ENCODE measurements at places on chromosomes 1 and 21.

- peak; percentile 44 for DNase-seq
Observed at GRCh38 chr1:111603979-111604378, 15.6 kb upstream of the RAP1A start.

- no peak for DNase-seq
Observed at GRCh38 chr1:14658642-14659041, 60.2 kb downstream of the KAZN start.

DNA sequence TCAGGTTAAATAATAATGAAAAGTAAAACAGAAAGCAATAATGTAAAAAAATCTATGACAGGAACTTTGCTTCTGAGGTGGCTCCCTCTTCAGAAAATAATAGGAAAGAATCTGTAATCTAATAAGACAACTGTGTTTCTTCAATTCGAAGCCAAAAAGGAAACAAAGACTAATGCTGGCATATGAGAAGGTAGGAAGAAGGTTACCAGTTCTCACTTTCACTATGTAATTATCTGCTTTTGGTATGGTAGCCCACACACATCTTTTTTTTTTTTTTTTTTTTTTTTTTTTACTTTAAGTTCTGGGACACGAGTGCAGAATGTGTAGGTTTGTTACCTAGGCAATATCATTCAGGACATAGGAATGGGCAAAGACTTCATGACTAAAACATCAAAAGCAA lies 47.1 kb downstream of the COP1 start:
- DNase-seq, result no peak

GRCh38 chr21:25676451-25676850 lies 37.4 kb downstream of the JAM2 start:
- no peak for DNase-seq

DNA sequence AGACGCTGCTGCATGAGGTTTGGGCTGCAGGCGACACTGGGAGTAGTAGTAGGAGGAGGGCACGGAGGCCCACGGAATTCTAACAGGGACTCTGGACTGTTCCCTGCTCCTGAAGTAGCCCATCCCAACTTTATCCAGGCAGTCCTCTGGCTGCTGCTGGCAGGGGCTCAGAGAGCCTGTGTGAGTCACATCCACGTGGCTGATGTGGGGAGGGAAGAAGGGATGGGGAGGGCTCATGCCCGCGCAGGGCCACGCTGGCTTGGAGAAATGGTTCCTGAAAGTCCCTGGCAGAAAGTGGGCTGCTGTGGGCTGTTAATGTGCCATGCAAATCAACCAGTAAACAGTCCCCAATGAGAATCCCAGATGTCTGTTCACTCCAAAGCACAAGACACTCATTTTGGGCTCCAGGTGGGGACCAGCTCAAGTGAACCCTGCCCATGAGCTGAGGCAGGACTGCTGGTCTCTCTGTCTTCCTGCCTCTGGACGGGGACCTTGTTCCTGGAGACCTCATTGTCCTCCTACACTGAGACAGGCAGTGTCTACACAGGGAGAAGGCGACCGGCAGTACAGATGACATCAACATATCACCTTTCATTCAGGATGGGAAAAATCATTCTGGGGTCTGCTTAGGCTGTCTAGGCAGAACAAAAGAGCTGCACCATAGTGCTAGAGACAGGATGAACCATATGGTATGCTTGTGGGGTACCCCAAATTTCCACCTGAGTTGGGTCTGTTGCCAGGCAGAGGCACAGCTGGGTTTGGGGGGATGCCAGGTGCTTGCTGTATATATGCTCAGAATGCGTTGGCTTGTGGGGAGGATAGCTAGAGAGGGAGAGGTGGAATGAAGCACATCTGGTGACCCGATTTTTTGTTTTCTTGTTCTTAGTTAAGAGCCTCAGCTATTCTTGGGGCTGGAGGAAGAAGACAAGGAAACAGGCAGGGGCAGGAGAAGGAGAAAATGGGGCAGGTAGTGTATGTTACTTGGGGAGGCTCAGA lies 57.9 kb upstream of the FMOD start:
- no peak for DNase-seq

- DNase-seq, result no peak
Observed at GRCh38 chr1:217910791-217911320, 279.7 kb downstream of the SPATA17 start.

DNA sequence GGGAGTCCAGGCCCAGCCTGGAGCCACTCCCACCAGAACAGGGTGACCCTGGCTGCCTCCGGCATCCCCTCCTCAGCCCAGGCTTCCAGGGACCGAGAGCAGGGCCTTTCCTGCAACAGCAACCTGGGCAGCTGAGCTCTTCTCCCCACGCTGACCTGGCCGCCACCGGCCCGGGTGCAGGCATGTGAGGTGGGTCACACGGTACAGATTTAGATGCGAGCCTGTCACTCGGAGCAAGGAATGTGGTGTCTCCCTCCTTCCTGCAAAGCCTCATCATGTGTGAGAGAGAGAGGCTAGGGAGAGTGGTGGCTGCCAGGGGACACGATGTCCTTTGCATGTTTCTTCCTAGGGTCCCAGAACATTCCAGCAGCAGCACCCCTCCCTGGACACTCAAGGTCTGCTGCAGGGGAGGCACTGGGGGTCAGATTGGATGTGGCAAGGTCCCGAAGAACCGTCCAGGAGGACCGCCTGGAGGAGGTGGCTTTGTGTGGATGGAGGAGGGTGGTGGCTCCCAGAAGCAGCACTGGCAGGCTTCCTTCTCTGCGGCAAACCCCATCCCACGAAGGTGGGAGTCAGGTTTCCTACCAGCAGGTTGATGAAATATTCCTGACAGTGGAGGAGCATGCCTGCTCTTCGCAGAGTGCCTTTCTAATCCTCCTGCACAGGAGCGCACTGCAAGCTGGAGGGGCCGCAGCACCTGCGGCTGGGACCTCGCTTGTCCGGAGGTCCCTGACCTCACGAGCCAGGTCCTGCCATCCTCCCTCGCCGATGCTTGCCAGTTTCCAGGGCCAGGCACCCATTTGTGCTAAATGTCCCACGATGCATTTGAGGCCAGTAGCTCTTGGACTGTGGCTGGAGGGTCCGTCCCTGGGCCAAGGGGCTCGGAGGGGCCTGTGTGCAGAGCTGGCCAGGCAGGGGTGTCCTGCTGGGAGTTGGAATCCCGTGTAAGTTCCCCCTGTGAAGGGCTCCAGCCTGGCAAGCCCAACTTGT lies 68.4 kb downstream of the PRDM16 start:
- no peak for DNase-seq

- no peak for DNase-seq
Observed at GRCh38 chr1:47558601-47559593, 121.1 kb downstream of the FOXD2 start.

- DNase-seq, result no peak
Observed at GRCh38 chr1:119715542-119715941, 3.8 kb downstream of the PHGDH start.

- DNase-seq, result no peak
Observed at GRCh38 chr1:203776636-203777035, 11.7 kb downstream of the LAX1 start.

- DNase-seq, result no peak
Observed at GRCh38 chr21:14875704-14876523, 188.9 kb downstream of the NRIP1 start.

DNA sequence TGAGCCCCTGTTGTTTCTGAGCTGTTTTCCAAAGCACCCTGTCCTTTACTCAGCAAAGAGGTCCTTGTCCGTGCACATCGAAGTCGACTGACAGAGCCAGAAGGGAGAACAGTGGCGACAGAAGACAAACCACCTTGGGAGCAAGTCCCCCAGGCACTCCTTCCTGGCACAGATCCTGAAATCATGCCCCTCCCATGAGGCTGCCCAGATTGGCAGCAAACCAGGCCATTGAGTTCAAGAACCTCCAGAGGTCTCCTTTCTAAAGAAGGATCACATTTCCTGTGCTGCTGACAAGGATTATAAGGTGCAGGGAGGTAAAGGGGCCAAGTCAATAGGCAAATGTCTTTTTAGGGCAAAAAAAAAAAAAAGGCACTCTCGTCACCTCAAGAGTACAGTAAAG lies 84.7 kb upstream of the HIVEP3 start:
- no peak for DNase-seq

GRCh38 chr21:29164323-29164942 lies 34.0 kb downstream of the MAP3K7CL start:
- no peak for DNase-seq

- no peak for DNase-seq
Observed at GRCh38 chr1:63802109-63802508, 28.3 kb downstream of the ROR1 start.
